Renal cortex interstitium (tissue), 15 donors: ENCODE measurements at places on chromosomes 16 and 17. TPM values are rescaled to one million over a fixed set of nuclear protein-coding genes. Genes with fewer than 3 reads are reported as not detected.

DNA sequence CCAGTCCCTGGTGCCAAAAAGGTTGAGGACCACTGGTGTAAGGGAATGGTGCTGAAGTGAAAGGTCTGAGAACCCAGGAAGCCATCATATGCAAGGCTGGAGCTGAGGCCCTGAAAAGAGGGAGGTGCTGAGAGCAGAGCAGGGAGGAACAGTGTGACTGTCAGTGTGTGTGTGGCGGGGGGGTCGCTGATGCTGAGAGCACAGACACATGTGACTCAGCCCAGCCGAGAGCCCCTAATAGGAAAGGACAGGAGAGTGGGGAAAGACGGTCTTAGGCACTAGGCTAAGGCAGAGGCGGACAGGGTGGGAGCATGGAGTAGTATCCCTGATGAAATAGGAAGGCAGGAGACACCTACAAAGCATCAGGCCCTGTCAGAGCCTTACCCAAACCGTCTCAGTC, 1.2 kb downstream of the B9D1 start:
- no peak for DNase-seq

FA2H gene
- 3.7 TPM for polyA plus RNA-seq

NUDT7 gene
- 8.8 TPM for polyA plus RNA-seq

- no peak for DNase-seq
These were observed 5.5 kb upstream of the NCBP3 start for GRCh38 chr17:3851461-3852100.

KRT28 gene
- polyA plus RNA-seq = not detected
